Left renal cortex interstitium (tissue), 4 donors: ENCODE measurements at places on chromosomes 12 and 14.

DNA sequence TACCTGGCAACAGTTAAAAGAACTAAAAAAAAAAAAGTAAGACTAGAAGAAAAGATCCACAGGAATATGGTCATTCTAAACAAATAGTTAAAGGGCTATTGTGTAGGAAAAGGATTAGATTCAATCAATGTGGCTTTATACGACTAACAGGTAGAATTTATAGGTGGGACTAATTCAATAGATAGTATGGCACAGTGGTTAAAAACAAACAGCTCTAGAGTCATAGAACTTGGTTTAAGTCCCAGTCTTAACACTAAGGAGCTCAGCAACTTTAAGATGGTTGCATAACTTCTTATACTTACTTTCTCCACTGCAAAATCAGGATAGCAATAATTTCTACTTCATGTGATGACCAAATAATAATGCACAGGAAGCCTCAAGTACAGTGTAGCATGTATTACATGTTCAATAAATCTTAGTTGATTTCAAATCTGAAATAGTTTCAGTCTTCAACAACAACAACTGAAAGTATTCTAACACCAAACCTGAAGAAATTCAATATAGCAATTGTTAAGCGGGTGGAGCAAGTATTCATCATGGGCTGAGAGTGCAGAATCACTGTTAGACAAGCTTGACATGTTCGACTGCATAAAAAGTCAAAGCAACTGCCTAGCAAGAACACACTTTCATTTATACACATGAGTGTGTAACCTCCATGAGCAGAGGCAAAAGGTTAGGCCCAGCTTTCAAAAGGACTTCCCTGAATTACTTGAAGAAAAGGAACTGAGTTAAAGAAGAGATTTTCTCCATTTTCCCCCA is 50.4 kb downstream of the ITPR2 start:
- DNase-seq = no peak

GRCh38 chr12:57813971-57814772 is 4.4 kb downstream of the AVIL start:
- no peak for DNase-seq

GRCh38 chr12:52184813-52185212 is 7.0 kb downstream of the KRT80 start:
- DNase-seq = no peak

GRCh38 chr12:78086553-78087362 is 256.1 kb downstream of the NAV3 start:
- DNase-seq = no peak

- no peak for DNase-seq
Observed at GRCh38 chr12:4572680-4573079, 10.7 kb downstream of the DYRK4 start.

DNA sequence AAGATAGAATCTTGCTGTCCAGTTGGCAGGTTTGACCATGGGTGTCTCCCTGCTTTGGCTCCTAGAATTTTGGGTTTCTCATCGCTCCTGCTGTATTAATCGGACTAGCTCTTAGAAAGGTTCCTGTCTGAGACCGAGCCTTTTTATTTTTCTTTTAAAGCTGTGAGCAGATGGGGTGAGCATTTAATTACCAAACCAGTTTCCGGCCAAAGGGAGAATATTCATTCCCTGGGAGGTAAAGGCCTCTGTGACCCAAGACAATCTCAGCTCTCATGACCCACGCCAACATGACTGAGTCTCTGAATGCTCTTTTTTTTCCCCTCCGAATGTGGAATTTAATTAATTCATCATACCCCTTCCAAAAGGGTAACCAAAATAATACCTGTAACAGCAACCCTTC is 464.7 kb upstream of the TMEM132C start:
- DNase-seq = no peak

- no peak for DNase-seq
Observed at GRCh38 chr14:72942934-72943333, 16.7 kb downstream of the DCAF4 start.

- no peak for DNase-seq
Observed at GRCh38 chr12:60311940-60312339, 716.1 kb downstream of the SLC16A7 start.

GRCh38 chr12:106289196-106289681 is 13.3 kb upstream of the TCP11L2 start:
- DNase-seq = no peak

GRCh38 chr14:38108681-38109080 is 99.0 kb upstream of the SSTR1 start:
- DNase-seq = no peak

- DNase-seq = no peak
Observed at GRCh38 chr12:12671850-12672660, 23.9 kb downstream of the GPR19 start.

DNA sequence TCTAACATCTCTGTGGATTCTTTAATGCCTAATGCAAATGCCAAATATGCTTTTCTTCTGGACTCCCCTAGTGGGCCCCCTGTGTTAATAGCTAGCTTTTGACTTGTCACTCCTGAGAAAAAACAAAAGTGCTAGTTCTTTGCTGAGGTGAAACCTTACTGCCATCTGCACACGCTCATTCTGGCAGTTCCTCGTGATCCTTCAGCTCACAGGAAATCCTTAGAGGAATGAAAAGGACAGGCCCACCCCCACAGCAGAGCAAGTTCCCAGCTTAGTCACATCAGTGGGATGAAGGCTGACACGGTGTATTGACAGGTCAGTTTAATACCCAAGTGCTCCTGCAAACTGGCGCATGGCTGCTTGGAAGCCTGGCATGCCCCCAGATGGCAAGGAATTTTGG is 165.1 kb upstream of the ATP2B1 start:
- DNase-seq = no peak
